Activated naive CD8-positive, alpha-beta T cell treated with anti-CD3 and anti-CD28 coated beads, Interleukin-2, amount 50 U/mL, for 16 hours (primary cell): ENCODE measurements at places on chromosomes 6 and 20.

DNA sequence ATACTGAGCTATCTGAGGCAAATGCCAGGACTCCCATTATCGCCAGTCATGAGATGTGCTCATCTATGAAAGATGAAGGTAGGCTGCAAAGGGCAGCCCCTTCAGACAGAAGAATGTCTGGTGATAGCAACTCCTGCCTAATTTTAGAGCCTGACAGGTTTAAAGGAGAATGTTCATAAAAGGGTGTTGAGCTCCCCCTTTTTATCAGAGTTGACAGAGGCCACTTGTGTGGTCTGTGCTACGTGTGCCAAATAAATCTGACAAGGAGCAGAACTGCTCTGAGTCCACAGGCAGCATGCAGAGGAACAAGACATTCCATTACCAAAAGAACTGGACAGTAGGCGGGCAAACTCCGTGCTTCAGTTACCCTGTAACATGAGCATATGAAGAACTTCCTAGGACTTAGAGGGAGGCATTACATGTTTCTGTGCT, 101.8 kb downstream of the PREP start:
- no peak for DNase-seq

- no peak for DNase-seq
Measured at GRCh38 chr6:89999945-90000825, 105.9 kb downstream of the GJA10 start.

DNA sequence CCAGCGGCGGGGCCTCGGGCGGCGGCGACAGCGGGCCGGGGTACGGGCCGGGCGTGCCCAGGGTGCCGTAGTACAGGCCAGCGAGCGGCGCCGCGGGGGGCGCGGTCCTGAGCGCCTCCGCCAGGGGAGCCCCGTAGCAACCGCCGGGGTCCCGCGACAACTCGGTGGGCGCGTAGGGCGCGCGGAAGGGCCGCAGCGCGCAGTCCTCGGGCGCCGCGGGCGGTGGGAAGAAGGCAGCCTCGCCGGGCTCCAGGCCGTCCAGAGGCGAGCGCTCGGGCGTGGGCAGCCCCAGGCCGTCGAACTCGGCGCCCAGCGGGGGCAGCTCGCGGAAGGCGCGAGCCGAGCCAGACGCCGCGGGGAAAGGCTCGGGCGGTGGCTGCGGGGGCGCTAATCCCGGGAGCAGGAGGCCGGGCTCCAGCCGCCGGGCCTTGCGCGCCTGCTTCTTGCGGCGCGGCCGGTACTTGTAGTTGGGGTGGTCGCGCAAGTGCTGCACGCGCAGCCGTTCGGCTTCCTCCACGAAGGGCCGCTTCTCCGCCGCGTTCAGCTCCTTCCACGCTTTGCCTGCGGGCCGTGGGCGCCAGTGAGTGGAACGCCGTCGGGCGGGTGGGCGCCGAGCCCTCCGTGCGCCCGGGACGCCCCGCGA, 916 bp downstream of the SOX18 start:
- no peak for DNase-seq

GRCh38 chr6:113805173-113805790, 51.9 kb upstream of the MARCKS start:
- DNase-seq: no peak

- no peak for DNase-seq
Measured at GRCh38 chr6:39518221-39518620, 195.7 kb upstream of the KCNK16 start.
